ENCODE measurements at places on chromosomes 3 and 15. TPM values are rescaled to one million over a fixed set of nuclear protein-coding genes. Genes with fewer than 3 reads are reported as not detected.
A peak's percentile ranks its signal among the peaks of the same experiment; 100 is the strongest.

- peak; percentile 85 for DNase-seq
These were observed 27.0 kb downstream of the TM4SF4 start for GRCh38 chr3:149501524-149501923.

GRCh38 chr15:55253580-55253979, 36.0 kb downstream of the RAB27A start:
- peak; percentile 79 for DNase-seq

- peak; percentile 48 for DNase-seq
These were observed 85.1 kb downstream of the MTHFS start for GRCh38 chr15:79811406-79812405.

- DNase-seq: no peak
These were observed 28.0 kb upstream of the PLA2G4E start for GRCh38 chr15:42048821-42049200.

Gene IGF2BP2
- total RNA-seq: 128 TPM

Measured in astrocyte (in vitro differentiated cells and primary cell).